ENCODE measurements at places on chromosomes 2 and 18.

DNA sequence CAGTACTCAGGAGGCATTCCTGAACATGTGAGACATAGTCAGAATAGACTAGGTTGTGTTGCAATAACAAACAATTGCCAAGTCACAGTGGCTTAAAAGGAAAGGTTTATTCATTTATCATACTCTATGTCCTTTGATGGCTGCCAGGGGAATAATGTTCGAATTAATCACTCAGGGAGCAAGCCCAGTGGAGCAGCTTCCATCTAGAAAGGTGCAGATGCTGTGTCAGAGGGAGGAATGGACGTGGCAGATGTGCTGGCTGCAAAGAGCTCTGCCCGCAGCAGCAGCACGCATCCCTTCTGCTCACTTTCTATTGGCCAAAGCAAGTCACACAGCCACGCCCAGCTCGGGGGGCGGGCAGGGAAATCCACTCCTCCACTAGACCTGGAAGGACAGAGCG is 105.9 kb upstream of the AQP4 start:
- no peak for DNase-seq

- DNase-seq = no peak
These were observed 50.6 kb downstream of the MSH6 start for GRCh38 chr2:47833516-47833968.

DNA sequence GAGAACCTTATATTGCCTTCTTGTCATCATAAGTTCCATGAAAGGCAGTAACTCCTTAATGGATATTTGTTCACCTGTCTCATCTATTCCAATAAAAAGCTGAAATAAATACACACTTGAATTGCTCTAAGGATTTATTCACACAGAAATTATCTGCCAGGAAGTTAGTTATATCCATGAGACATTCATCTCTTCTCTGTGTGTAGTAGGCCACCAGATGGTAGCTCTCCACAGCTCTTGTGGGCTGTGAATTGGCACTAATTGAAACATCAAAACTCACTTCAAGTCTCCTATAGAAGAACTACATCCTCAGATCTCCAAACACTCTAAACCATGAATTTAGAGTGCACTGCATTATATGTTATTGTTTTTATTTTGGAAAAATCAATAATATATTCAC is 189.6 kb downstream of the DSC3 start:
- DNase-seq = no peak

- no peak for DNase-seq
These were observed 38.9 kb upstream of the TRIM43 start for GRCh38 chr2:95552911-95553310.

DNA sequence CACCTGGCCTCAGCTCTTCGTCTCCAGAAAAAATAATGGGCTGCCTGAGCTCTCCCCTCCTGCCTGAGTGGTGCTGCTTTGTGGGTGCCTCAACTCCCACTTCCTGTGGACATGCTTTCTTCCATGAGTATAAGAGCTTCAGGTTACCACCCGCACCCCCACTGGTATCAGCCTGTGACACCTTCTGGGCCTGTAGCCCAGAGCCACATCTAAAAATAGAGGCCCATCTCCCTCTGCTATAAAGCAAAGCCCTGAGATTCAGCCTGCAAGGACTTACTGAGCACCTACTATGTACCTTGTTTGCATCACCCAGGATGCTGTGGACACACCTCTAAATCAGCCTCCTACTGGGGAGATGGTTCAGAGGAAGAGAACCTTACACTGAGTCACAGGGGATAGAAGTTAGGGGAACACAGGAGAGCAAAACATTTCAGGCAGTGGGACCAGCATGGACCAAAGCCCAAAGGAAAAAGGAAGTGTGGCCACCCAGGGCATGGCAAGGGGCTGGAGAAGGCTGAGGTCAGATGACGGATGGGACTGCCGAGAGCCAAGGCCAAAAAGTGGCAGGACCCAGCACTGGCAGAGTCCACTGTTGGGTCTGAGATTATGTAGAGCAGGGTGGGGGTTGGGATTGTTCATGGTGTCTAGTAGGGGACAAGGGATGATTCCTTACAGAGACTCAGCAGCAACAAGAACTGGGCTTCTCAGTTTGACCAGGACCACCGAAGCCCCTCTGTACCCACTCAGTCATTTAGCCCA is 123.7 kb upstream of the PPP1CB start:
- DNase-seq = no peak

GRCh38 chr2:198662905-198663304 is 794.8 kb downstream of the SATB2 start:
- no peak for DNase-seq

GRCh38 chr18:75694292-75694691 is 266.8 kb upstream of the SMIM21 start:
- no peak for DNase-seq

GRCh38 chr2:126739141-126739540 is 83.2 kb downstream of the GYPC start:
- DNase-seq = no peak

GRCh38 chr2:31383471-31384153 is 30.9 kb downstream of the XDH start:
- no peak for DNase-seq

DNA sequence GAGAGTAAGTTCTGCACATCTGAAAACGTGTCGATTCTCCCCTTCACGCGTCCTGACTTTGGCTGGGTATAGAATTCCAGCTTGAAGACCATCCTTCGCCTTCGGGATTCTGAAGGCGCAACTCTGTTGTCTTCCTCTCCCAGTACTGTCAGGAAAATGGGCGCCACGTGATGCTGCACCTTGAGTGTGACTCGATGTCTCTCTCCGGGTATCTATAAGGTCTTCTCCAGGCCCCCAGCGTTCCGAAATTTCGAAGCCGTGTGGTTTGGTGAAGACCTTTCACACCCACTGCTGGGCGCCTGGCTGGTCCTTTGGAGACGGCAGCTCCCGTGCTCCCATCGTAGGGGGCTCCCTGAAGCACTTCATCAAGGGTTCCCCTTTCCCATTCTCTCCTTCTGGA is 203.7 kb downstream of the HDAC4 start:
- DNase-seq = no peak

DNA sequence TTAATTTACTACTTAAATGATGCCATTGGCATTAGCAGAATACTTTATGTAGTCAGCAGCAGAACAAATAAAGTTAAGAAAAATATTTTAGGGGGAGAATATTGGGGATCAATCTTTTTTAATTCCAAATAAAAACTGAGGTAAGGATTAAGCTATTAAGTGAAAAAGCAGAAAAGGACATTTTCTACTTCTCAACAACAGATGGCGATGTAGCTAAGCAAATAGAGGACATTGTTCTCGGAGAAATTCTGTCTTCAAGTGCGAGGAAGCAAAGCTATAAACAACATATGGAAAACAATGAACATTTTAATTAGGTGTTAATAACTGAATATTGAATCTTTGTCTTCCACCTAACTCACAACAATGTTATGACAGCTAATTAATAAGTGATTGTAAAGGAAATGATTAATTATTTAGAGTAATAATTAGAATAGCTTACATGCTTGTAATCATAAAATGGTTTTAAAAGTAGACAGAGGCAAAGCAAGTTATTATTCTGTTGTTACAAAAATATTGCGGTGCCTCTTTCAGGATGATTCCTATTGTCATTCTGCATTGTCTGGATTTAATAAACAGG is 32.9 kb upstream of the CCDC93 start:
- peak; percentile 13 for DNase-seq

GRCh38 chr2:42124011-42124785 is 45.0 kb upstream of the EML4 start:
- no peak for DNase-seq

- DNase-seq = no peak
These were observed 1.1 kb upstream of the TET3 start for GRCh38 chr2:73983322-73984202.

GRCh38 chr2:189249901-189250300 is 70.3 kb upstream of the COL5A2 start:
- DNase-seq = no peak

- DNase-seq = no peak
These were observed 51.8 kb upstream of the EPC2 start for GRCh38 chr2:148592791-148593190.

DNA sequence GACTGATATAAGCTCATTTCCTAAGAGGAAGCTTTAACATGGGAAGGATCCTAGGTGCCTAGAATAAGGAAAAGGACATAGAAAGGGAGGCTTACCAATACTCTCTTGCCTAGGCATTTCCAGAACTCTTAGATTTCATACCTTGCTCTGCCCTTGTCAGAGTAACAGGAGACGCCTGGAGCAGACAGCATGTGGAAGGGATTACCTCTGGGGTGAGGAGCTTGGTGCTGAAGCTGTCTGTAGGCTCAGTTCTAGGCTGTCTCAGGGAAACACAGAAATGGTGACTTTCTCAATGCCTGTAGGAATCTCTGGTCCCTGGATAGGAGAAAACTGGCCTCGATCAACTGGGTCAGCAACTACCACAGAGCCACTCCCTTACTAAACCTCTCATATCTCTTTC is 150.0 kb downstream of the SLC4A3 start:
- DNase-seq = no peak

DNA sequence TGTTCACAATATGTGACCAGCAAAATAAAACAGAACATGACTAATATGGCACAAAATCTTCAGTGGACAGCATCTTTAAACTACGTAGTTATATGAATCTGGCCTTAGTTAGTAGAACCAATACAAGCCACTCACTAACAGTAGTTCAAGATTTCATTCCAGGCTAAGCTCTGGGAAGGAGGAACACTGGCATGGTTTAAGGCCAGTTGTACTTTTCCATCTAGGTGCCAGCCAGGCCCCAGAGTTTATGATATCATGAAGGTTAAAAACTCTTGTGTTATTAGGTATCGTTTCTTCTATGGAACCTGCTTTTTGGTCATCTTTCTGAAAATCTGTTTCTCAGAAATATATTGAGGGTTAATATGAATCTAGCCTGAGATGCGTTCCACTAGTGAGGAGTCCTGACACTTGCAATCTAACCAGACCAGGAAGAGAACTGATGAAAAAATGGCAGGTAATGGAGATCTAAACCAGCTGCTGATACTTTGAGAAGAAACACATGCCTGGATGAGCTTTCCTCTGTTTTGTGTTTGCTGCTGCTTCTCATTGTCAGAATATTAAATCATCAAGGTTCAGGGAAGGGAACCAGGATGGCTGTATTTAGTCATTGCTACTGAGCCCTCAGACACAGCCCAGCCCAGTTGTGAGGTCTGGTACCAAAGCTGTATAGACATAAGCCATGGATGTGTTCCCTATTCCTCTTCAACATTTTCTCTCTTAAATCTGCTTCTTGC is 182.8 kb upstream of the SETBP1 start:
- DNase-seq = no peak

GRCh38 chr2:85917887-85918795 is 29.4 kb upstream of the ST3GAL5 start:
- no peak for DNase-seq

DNA sequence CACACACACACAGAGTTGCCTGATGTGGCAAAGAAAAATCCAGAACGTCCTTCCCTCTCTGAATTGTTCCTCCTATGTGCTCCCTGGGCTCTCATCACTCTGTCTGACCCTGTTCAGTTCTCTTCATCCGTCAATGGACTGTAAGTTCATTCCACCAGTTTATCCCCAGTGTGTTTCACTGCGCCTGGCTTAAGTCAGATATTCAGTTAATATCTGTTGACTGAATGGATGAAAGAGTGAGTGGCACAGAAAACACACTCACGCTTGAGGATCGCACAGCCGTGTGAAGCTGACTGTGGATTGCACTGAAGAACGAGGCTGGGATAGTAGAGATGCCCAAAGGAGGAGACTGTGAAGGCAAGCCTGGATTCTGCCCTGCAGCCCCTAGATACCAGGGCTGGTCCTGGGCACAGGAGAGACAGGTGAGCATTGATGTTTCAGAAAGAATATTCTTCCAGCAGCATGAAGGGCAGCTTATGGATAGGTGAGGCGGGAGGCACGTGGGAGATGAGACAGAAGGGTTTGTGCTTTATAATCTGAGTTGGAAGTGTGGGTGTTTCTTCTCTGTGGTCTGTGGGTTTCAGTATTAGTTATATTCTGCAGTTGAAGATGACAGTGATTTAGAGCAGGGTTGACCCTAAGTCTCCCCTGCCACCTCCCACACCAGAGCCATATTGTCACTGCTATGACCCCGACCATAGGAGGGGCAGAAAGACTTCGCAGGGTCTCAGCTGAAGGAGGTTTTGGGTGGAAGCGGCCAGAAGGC is 129.9 kb downstream of the SOCS6 start:
- no peak for DNase-seq

DNA sequence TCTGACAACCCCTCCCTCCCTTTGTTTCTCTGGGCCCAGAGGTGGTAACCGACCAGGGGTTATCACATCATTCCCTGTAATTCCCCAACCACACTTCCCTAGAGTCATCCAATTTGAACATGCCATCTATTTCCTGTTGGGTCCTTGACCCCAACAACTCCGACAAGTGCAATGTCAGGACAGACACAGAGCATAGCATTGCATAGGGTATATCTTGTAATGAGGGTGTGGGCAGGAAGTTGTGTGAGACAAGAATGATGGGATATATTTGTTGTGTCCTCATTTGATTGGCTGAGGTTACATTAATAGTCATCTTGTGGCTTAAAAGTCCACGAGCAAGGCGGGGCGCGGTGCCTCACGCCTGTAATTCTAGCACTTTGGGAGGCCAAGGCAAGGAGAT is 33.4 kb upstream of the CNOT11 start:
- DNase-seq = no peak

- no peak for DNase-seq
These were observed 9.3 kb downstream of the PTH2R start for GRCh38 chr2:208415897-208416296.

GRCh38 chr2:179268277-179268925 is 3.8 kb upstream of the SESTD1 start:
- DNase-seq = no peak

DNA sequence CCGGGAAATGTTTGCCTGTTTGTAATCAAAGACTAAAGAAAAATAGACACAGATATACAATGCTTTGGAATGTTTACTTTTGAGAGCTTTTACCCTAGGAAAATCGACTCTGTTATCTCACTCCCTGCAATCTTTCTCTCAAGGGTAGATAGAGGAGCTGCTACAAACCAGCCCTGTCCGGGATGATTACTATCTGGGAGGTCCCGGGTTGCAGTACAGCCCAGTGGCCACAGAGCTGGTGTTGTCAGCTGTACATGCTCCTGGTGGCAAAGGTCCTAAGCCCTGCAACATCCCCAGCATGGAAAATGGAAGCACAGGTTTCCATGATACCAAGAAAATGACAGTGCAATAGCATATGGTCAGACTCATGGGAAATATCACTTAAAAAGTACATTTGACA is 570.5 kb upstream of the SOX11 start:
- no peak for DNase-seq

- DNase-seq = no peak
These were observed 107.3 kb downstream of the DTNB start for GRCh38 chr2:25566094-25566493.

DNA sequence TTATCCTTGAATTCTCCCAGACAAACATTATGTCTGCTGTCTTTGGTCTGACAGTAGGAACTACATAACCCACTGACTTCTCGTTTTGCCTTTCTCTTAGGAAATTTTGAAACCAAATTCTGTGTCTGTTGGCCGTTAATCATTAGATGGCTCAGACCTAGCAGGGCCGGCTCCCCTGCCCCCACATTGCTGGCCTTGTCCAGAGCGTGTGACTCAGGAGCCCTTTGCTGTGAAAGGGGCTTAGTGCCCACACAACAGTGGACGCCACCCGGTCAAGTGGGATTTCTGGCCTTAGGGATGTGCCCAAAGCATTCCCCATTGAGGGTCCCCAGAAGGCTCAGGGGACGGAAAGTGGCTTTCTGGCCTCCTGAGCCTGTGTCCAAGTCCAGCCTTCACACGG is 137.5 kb downstream of the CTIF start:
- no peak for DNase-seq

GRCh38 chr2:41194230-41194629 is 742.3 kb upstream of the SLC8A1 start:
- no peak for DNase-seq

GRCh38 chr2:214014551-214015220 is 396.2 kb upstream of the VWC2L start:
- no peak for DNase-seq

- no peak for DNase-seq
These were observed 147.3 kb upstream of the DLX2 start for GRCh38 chr2:172249986-172250385.
